ENCODE measurements at places on chromosomes 6 and 20.

GRCh38 chr6:68182386-68182785 lies 452.7 kb upstream of the ADGRB3 start:
- DNase-seq = no peak

- no peak for DNase-seq
These were observed 134.5 kb downstream of the EDN3 start for GRCh38 chr20:59434960-59435359.

- no peak for DNase-seq
These were observed 99.8 kb downstream of the TTLL2 start for GRCh38 chr6:167424700-167425099.

DNA sequence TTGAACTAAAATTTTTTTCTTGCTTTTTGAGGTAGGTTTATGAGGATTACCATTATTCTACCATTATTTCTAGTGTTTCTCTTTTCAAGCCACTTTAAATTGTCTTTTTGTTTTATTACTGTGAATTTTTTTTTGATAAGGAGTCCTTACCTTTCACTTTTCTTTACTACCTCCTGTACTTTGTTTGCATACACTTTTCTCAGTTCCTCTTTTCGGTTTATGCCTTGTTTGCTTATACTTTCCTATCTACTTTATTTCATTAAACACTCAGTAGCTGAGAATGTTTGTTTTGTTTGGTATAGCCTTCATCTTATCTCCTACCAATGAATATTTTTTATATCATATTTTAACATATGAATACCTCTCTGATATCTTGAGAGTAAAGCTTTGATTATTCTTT lies 147.9 kb downstream of the TFAP2B start:
- no peak for DNase-seq

DNA sequence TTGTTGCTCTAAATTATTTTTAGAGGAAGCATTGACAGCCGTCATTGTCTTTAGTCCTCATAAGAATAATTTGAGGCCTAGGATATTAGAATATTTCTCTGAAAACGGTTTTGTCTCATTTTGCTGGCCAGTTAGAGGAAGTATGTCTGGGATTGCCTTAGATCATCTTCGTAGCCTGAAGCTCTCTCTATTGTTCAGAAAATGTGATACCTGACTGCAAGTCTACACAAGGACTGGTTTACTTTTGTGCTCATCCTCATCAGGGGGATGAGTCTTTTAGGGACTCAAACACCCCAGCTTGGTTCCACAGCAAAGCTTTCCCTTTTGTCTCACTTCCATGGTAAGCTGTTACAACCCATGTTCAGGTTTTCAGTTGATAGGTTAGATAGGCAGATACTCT lies 141.8 kb downstream of the FARS2 start:
- no peak for DNase-seq

- DNase-seq = no peak
These were observed 404.1 kb downstream of the LMBRD1 start for GRCh38 chr6:69392745-69393144.

GRCh38 chr20:10481676-10482075 lies 46.6 kb downstream of the SLX4IP start:
- DNase-seq = no peak

GRCh38 chr20:25864326-25864962 lies 167.8 kb upstream of the ZNF337 start:
- no peak for DNase-seq

GRCh38 chr6:90610301-90610750 lies 23.5 kb upstream of the MAP3K7 start:
- no peak for DNase-seq

DNA sequence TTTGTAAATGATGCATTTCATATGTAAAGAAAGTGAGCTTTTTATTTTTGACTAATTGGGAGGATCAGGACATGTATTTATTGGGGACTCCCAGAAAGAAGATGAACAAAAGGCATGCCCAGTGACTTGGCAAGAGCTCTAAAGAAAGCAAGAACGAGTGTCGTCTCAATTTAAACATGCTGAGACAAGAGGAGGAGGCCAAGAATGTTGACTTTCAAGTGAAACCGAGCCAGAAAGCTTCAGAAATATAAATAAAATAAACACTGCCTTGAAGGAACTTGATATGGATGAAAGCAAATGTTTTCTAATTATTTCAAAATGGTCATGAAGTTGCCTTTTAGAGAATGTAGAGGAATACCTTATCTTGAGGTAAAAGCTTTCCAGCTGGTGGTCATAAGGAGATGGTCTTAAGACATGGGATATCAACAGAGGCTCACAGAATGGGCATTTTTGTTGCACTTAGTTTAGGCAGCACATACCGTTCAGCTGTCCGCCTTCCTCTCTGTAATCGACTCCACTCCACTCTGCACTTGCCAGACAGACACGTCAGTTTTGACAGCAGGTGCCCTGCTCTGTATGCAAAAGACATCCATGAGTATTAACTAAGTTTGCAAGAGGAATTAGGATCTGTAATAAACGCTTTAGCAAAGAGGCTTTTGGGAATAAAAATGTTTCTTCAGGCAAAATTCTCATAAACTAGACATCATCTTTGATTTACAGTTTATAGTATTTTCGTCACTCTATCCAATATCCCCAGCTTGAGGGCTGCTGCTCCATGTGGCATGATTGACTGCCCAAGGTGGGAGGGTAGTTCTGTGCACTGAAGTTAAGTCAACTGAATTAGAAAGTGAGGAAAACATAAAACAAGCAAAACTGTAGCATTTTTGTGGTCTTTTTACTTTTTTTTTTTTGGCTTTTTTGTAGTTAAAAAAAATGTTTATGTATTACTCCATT lies 613.1 kb downstream of the PKHD1 start:
- DNase-seq = peak; percentile 32

- DNase-seq = no peak
These were observed 199.1 kb downstream of the SCP2D1 start for GRCh38 chr20:19012676-19013075.

DNA sequence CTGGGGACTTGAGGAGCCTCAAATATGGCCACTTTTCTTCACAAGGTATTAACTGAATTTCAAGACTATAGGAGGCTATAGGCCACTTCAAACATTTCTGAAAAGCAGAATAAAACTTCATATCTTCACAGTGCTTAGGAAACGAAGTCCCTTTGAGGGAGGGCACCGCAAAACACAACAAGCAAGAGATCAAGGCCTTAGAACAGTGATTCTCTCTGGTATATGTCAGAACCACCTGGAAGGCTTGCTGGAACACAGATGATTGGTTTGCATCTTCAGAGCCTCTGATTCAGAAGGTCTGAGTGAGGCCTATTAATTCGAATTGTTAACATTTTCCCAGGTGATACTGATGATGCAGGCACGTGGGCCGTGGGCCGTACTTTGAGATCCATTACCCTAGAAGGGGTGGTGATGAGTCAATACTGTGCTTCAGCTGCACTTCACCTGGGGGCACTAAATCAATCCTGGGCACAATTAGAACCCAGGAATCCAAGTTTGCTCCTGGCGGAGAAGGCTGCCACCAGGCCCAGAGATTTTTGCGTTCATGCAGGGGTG lies 10.7 kb downstream of the SUN5 start:
- DNase-seq = no peak

DNA sequence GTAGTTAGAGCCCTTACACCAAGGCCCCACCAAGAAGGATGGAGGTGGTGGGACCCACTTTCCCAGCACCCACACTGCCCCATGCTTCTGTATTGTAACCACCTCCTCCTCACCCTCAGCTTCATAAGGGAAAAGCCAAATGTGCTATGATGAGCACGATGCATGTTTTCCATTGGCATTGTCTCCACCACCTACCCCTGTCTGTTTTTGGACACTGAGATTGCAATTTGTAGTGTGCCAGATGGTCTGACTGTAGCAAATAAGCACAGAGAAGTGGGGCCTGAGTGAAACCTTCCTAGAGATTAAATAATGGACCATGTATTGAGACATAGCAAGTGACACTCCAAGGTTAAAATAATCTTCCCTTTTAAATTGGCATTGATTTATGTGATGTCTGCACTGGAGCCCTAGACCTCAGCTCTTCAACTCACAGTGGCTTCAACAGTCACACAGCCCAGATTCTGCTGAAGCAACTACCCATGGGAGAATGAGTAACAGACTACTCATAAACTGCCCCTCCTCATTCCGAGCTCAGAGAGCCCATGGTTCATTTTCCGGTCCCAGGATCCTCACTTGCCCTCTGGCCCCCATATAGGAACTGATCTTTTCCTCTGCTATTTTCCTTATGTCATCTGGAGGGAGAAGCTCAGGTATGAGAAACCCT lies 177.9 kb downstream of the COL9A1 start:
- no peak for DNase-seq

DNA sequence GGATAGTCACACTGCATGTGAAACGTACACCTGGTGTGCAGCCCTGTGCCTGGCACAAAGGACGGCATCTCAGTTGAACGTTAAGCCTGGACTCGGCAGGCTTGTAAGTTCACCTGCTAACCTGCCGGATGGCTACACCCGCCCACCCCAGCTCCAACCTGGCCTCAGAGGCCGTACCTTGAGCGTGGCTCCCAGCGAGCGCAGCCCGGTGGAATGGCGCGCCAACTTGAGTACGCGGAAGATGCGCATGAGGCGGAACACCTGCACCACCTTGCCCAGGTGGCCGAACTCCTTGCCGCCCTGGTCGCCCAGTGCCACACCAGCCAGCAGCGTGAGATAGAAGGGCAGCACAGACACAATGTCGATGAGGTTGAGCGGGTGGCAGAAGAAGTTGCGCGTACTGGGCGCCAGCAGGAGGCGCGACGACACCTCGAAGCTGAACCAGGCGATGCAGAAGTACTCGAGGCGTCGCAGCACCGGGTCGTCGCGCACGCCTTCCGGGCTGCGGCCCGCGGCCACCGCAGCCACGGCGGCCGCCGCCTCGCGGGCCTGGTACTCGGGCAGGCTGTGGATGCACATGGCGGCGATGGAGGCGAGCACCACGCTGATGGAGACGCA lies 3.3 kb downstream of the KCNS1 start:
- no peak for DNase-seq

DNA sequence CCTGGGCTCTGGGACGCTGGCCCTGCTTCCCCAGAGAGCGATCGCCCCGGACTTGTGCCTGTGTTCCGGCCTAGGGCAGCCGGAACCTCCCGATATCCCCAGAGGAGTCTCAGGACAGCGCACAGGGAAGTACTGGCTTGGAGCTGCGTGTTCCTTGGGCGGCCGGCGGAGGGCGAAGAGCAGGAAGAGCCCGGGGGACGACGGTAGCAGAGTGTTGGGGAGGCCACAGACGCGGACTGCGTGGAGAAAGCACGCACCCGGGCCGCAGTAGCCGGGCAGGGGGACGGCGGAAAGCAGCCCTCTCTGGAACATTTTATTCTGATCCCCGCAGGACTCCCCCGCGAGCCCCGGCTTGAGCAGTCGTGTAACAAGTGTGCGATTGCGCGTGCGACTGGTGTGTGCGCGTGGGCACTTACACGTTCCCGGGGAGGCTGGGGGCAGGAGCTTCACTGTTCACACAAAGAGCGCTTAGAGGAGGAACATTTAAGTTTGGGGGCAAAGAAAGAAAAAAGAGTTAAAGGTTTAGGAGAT lies 36.1 kb downstream of the NCR2 start:
- no peak for DNase-seq

DNA sequence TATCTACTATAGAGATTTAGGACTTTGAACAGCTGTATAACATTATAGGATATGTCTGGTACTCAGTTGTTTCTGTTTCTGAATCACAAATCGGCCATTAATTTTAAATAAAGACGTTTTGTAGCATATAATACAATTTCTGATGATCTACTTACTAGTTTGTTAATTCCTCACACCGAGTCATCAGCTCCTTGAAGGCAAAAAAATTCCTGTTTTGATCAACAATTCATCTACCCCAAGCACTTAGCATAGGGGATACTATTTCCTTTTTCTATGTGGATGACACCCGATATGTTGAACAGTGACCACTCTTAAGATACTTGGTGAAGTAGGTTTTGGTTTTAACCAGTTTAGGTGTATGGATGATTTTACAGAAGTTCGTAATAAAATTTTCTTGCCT lies 107.3 kb downstream of the NCOA3 start:
- DNase-seq = no peak

- no peak for DNase-seq
These were observed 224.6 kb downstream of the PACRG start for GRCh38 chr6:162952423-162952822.

DNA sequence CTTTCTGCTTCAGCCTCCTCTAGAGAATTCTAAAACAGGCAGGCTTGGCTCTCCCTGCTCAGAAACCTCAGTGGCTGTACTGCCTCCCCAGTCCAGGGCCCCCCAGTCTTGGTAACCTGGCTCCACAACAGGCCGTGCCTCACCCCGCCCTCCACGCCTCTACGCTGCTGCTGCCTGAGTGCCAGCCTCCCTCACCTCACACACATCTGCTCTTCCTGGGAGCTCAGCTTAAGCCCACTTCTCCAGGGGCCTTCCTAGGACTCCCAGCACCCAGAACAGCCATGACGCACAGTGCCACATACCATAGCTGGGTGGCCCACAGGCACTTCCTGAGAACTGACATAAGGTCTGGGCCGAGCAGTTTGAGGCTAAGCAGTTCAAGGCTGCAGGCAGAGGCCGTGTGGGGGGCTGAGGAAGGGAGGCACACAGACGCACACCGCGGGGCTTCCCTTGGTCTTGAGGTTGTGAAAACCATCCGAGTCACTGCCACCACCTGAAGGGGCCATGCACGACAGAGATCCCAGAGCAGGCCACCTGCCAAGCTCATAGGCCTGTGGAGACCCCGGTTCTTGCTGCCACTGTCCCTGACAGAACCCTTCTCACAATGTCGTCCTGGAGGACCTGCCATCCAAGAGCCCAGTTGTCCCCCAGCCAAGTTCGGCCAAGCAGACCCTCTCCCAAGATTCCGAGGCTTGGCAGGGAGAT lies 42.6 kb downstream of the DSTN start:
- DNase-seq = no peak

DNA sequence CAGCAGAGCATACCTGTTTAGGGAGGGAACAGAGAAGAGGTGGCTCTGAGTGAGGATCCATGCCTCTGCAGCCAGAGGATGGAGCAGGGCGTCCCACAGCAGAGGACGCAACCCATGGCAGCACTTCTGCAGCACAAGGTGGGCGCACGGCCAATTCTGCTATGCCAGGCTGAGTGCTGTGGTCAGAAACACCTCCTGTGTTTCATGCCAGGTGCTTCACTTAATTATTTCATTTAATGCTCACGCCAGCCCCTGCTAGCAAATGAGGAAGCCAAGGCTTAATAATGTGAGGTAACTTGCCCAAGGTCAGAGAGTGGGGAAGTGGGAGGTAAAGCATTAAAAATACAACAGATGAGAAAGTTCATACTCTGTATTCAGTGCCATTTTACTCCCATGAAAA lies 68.5 kb upstream of the PTGIS start:
- DNase-seq = no peak

- DNase-seq = no peak
These were observed 758.7 kb upstream of the MAN1A1 start for GRCh38 chr6:120108061-120108795.

- DNase-seq = no peak
These were observed 216.8 kb upstream of the CDYL start for GRCh38 chr6:4559281-4559875.

GRCh38 chr6:14873781-14874441 lies 372.0 kb upstream of the JARID2 start:
- no peak for DNase-seq
